ENCODE measurements at places on chromosomes 7 and 10. TPM values are rescaled to one million over a fixed set of nuclear protein-coding genes. Genes with fewer than 3 reads are reported as not detected.

Gene CYP3A7
- 0.74 TPM for total RNA-seq

Gene PRDX3
- total RNA-seq, result 189 TPM

Gene ZNF33A
- 19.3 TPM for total RNA-seq

Gene SYNPO2L
- total RNA-seq, result not detected

Gene EBLN1
- not detected for total RNA-seq

Gene ZNF365
- 7.2 TPM for total RNA-seq

Gene CARD11
- under 0.01 TPM for total RNA-seq

Gene CTAGE8
- not detected for total RNA-seq

Gene LRRC4
- not detected for total RNA-seq

Gene SLC18A3
- total RNA-seq, result not detected

Gene VGF
- not detected for total RNA-seq

Gene WASHC2A
- 192 TPM for total RNA-seq

Measured in fibroblast of the aortic adventitia (primary cell).